ENCODE measurements at places on chromosomes 2 and 18.

GRCh38 chr2:158837645-158838044 lies 42.5 kb downstream of the DAPL1 start:
- peak; percentile 51 for ATAC-seq

DNA sequence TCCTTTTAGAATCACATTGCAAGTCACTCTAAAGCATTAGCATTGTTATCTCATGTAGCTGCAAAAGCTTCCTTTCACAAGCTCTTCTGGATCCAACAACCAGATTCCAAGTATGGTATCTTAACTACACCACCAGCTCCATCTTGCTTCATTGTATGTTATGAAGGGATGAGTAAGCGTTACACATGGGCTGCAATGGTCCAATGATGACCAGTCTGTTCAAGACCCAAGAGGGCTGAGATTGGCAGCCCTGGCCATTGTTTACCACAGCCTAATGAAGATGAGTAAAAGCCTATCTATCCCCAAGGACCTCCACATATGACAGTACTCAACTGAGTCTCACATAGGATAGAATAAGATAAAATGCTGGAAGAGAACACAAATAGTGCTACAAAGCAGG lies 6.3 kb downstream of the CFLAR start:
- no peak for ATAC-seq

DNA sequence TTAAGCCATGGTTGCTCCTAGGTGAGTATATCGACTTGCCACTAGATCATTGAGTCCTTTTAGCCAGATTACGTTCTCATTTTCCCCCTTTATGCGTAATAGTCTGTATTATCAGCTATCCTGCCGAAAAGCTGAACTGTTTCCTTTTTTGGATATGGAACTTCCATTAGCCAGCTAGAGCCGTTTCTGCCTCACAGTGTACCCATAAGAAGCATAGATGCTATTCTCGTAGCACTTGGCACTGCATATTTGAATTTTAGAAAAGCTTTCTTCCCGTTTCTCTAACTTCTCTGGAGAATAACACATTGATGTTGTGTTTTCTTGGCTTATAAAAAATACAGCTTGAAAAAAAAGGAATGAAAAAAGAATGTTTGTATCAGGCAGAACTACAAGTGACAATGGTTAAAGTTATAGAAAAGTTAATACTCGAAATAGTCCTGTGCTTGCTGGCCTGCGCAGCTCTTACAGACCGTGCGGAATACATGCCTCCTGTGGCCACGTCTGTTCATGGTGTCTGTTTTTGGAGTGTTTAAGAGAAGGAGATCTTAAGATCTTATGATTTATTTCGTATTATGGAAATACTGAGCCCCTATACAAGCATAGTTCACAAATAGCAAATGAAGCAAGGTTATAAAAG lies 710 bp downstream of the DUSP19 start:
- ATAC-seq, result no peak

GRCh38 chr18:23853448-23854195 lies 160.9 kb upstream of the TTC39C start:
- ATAC-seq, result no peak

DNA sequence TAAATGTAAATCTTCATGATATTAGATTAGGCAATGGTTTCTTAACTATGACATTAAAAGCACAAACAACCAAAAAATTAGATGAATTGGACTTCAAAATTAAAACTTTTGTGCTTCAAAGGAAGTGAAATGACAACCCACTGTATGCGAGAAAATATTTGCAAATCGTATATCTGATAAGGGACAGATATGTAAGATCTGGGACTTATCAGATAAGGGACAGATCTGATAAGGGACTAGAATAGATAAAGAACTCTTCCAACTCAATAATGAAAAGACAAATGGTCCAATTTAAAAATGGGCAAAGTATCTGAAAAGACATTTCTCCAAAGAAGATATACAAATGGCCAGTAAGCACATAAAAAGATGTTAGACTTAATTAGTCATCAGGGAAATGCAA lies 29.2 kb downstream of the ADRA2B start:
- no peak for ATAC-seq

- ATAC-seq, result no peak
Measured at GRCh38 chr2:219384083-219384713, 3.5 kb downstream of the DNPEP start.

DNA sequence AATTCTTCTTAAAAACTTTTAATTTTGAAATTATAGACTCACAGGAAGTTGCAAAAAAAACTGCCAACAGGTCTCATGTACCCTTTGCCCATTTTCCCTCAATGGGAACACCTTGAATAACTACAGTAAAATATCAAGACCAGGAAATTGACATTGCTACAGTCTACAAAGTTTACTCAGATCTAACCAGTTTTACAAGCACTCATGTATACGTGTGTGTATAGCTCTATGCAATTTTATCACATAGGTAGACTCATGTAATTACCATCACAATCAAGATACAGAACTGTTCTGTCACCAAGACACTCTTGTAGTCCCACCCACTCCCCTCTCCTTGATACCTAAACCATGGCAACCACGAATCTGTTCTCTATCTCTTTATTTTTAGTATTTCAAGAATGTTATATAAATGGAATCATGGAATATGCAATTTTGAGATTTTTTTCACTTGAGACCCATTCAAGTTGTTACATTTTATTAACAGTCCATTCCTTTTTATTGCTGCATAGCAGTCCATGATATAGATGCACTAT lies 6.6 kb downstream of the HYCC2 start:
- ATAC-seq, result peak; percentile 89

Data from esophagus mucosa (tissue), 1 donor.